ENCODE measurements at places on chromosomes 3 and 15.

- DNase-seq, result no peak
These were observed 62.8 kb downstream of the SGO1 start for GRCh38 chr3:20123131-20123652.

DNA sequence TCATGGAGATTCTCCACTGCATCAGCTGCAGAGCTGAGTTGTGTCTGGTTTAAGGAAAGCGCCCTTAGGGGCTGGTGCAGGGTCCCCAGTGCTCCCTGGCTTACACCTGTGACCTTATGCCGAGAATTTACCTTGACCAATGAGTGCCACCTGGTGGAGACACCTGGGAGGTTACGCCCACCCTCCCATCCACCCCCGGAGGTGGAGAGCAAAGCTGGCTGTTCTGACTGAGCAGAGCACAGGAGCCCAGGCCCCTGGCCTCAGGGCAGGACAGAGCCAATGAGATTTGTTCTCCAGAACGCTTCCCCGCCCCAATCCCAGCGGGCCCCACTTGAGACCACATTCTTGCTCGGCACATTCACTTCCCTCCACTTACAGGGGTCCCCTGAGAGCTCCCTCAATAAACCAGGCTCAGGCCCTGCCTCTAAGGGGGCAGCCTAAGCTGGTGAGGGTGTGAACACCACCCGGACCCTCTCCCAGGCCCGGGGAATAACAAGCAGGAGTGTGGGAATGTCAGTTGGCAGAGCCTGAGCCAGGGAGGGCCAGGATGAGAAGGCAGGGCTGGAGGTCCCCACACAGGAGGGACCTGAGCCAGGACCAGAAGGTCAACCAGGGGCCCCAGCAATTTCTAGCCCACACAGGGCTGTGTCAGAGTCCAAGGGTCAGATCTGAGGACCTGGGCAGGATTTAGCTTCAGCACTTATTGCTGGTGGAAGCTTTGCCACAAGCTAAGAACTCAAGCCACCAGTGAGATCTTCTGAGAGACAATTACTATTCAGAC lies 117.1 kb downstream of the TPRA1 start:
- no peak for DNase-seq

DNA sequence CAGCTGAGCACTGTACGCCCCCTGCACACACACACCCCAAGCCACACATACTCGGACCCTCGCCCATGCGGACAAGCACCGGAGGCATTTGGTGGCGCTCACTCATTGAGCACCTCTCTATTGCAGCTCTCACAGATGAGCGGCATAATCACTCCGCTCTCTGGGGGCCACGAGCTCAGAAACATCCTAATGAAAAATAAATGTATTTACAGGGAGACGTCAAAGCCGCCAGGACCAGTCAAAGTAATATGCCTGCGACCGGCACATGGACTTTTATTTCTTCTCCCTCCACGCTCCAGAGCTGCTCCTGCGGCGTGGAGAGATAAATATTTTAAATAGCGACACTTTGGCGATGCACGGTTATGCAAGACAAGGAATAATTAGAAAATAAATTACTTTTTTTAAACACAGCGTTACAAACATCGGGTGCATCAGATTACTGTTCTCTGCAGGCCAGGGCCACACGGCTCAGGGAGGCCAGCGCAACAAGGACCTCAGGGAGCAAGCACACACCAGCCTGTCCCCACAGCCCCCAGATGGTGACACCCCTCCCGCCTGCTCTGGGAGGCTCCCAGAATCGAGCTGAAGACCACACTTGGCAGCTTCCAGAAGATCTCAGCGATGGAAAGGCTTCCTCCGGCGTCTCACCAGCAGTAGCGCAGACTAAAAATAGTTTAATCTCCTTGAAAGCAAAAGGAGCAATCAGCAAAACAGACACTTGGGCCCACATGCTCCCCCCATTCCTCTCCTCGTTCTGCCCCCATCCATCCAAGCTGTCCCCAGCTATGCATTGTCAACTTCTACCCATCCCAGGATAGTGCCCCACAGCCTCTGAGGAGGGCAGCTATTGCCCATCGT lies 48.0 kb downstream of the CACNA2D2 start:
- no peak for DNase-seq

GRCh38 chr15:52511084-52511483 lies 17.6 kb downstream of the MYO5A start:
- no peak for DNase-seq

DNA sequence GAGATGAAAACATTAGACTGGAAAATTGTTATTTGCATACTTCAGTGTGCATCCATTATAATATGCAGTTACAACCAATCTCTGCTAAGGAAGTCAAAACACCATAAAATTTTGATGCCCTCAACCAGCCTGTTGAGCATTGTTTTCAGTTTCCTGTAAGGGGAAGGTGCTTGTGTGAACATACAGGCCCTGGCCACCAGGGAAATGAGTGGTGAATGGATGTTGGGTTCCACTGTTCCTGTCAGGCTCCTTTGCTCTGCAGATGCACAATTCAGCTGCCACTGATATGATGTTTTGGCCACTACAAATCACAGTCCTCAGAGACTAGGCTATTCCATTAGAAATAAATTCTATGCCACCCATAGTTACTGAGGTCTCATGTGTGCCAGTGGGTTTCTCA lies 184.6 kb downstream of the SYNPR start:
- no peak for DNase-seq

DNA sequence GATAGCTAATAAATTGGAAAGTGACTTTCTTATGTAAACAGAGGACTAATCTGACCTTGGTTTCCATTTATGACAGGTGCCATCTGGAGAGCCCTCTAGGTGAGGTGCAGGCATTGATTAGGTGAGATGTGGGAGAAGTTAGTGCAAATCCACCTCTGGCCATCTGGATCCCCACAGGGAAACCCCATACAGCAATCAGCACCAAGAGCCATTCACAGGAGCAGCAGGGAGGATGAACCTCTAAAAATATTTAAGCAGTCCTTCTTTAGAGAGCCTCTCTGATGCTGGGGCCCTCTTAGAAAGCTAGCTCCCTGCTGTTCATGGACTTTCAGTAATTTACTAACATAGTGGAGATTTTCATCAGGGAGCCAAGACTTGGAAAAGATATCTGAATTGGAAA lies 69.3 kb downstream of the CLSTN2 start:
- no peak for DNase-seq

GRCh38 chr3:176814285-176814684 lies 383.0 kb downstream of the TBL1XR1 start:
- DNase-seq, result peak; percentile 10

- DNase-seq, result no peak
These were observed 1.5 kb downstream of the IGSF10 start for GRCh38 chr3:151459358-151459757.

DNA sequence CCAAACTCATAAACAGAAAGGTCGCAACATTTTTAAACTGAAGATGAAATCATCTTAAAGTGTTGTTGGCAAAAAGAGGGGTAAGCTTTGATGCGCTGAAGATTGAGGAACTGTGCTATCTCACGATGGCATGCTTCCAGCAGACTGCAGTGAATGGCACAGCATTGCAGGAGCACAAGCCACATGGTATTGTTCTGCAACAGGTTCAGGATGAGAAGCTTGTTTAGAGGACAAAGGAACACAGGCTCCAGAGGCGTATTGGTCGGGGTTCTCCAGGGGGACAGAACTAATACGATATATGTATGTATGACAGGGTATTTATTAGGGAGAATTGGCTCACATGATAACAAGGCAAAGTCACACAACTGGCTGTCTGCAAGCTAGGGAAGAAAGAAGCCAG lies 13.8 kb upstream of the PLD1 start:
- peak; percentile 80 for DNase-seq

GRCh38 chr15:90872486-90873184 lies 4.2 kb downstream of the FURIN start:
- peak; percentile 67 for DNase-seq

DNA sequence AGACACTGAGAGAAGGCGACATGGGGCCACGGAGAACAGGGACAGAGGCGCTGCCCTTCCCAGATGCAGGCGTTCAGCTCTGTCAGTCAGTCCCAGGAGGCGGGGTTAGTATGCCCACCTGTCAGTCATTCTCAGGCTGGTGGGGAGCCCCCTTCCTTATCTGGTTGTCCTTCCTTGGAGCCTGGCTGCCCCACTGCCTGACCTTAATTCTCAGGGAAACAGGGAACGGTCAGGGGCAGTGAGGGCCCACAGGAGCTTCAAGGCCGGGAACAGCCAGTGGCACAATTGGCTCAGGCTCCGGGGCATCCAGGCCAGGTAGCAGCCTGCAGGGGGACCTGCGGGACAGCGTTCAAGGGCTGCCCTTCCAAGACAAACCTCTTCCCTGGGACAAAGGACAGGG lies 133.2 kb downstream of the CHSY1 start:
- DNase-seq, result no peak

- DNase-seq, result no peak
These were observed 44.2 kb downstream of the CMTM8 start for GRCh38 chr3:32282578-32283154.

DNA sequence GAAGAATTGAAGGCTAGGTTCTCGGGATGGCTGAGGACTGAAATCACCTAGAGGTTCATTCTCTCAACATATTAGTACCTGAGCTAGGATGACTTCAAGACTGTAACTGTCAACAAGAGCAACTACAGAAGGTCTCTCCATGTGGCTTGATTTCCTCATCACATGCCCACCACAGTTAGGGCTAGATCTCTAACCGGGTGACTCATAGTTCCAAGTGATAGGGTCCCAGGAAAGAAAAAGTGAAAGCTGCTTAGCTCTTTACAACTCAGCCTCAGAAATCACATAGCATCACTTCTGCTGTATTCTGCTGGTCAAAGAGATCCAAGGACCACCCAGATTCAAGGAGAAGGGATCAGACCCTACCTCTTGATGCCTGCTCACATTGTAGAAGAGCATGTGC lies 165.4 kb upstream of the AGTR1 start:
- no peak for DNase-seq

- DNase-seq, result peak; percentile 94
These were observed at the start of gene CEP70 for GRCh38 chr3:138594150-138594934. CEP70 (minus strand) TSS chr3:138594260; CDS start chr3:138572927, 21,333 bp downstream.

GRCh38 chr3:22671848-22672247 lies 531.3 kb upstream of the UBE2E2 start:
- DNase-seq, result no peak

DNA sequence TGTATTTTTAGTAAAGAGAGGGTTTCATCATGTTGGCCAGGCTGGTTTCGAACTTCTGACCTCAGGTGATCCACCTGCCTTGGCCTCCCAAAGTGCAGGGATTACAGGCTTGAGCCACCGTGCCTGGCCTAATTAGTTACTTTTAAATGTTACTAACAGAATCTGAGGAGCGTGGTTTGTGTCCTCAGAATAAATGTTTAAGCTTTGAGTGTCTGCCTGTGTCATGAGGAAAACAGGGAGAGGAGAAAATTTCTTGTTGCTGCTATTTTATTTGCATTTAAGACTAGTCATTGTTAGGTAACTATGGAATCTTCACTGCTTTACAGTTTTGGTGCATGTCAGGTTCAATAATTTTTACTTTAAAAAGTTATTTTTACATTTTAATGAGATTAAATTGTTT lies 68.8 kb downstream of the TCF12 start:
- DNase-seq, result no peak

DNA sequence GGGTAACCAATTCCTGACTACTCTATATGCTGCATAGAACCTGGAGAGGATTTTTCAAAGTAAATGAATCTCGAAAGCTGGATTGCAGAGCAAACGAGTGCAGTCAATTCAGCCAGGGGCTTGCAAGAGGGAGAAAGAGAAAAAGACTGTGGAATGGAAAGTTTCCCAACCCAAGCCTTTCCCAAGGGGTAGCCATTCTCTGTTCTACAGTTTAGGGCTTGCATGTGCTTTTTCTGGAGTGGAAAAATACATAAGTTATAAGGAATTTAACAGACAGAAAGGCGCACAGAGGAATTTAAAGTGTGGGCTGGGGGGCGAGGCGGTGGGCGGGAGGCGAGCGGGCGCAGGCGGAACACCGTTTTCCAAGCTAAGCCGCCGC lies 511 bp upstream of the RARB start:
- no peak for DNase-seq

GRCh38 chr15:25641762-25642161 lies 202.9 kb upstream of the UBE3A start:
- no peak for DNase-seq

- DNase-seq, result no peak
These were observed 219.0 kb downstream of the NFKBIZ start for GRCh38 chr3:102068327-102068726.

- DNase-seq, result no peak
These were observed 20.4 kb downstream of the ARPP21 start for GRCh38 chr3:35659768-35660167.

Measured in suppressor macrophage (primary cell).